ENCODE measurements at places on chromosomes 6 and 20.

GRCh38 chr6:148704400-148705246, 42.2 kb upstream of the UST start:
- no peak for DNase-seq

DNA sequence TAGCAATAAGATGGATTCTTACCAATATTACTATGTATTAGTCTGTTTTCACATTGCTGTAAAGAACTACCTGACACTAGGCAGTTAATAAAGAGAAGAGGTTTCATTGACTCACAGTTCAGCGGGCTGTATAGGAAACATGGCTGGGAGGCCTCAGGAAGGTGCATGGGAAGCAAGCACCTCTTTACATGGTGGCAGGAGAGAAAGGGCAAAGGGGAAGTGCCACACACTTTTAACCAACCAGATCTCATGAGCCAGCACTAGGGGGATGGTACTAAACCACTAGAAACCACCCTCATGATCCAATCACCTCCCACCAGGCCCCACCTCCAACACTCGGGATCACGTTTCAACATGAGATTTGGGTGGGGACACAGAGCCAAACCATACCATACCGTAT, 40.7 kb upstream of the CCDC167 start:
- no peak for DNase-seq

GRCh38 chr6:29653452-29654038, 3.3 kb upstream of the MOG start:
- peak; percentile 83 for DNase-seq

- peak; percentile 29 for DNase-seq
These were observed 3.3 kb upstream of the RAET1G start for GRCh38 chr6:149925974-149926777.

GRCh38 chr6:5303682-5304081, 42.4 kb downstream of the FARS2 start:
- DNase-seq: no peak

DNA sequence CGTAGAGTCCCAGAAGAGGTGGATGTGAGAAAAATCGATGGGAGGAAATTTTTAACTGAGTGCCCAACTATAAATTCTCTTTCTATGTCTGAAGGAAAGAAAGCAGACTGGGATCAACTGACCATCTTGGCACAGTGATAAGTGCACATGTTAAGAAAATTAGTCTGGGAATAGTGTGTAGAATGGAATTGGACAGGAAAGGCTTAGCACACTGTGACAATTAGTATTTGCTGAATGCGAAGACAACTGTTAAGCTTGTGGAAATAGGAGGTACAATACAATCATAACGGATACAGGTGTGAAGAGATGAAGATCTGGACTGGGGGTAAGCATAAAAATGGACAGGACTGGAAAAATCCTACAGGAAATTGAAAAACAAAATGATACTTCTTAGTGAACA, 114.3 kb downstream of the FAM50B start:
- no peak for DNase-seq

- DNase-seq: no peak
These were observed 1.2 kb downstream of the IFNGR1 start for GRCh38 chr6:137217801-137218472.

GRCh38 chr20:36399147-36399968, 93.2 kb downstream of the DLGAP4 start:
- peak; percentile 21 for DNase-seq

- DNase-seq: peak; percentile 32
These were observed at the start of gene SAMD5 for GRCh38 chr6:147508042-147508865. TSS of gene SAMD5 (plus strand) at chr6:147508690. CDS start at chr6:147508929, 239 bp downstream.

DNA sequence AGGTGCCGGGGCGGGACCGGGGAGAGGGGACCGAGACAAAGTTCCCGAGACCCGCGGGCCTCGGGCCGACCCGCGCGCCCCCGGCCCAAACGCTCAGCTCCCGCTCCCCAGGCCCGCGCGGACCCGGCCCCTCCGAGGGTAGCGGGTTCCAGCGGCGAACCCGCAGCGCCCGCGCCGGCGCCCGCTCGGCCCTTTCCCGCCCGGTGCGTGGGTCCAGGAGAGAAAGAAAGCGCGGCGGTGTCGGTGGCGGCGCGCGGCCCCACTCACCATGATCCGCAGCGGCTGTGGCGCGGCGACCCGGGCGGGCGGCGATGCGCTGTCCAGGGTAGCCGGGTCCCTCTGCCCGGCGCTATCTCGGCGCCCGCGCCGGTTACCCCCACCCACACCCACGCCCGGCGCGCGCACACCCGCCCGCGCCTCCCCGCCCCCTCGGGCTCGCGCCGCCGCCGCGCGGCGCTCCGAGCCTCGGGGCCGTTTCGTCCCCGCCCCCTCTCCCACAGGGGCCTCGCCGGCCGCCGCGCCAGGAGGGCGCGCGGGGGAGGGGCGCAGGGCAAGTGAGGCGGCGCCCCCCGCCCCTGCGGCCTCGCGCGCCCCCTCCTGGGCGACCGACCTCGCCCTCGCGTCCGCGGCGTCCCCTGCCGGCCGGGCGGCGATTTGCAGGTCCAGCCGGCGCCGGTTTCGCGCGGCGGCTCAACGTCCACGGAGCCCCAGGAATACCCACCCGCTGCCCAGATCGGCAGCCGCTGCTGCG, at the start of gene ELOVL2:
Gene ELOVL2 (minus strand): TSS at position 345 of the 751 bp plus-strand sequence. CDS start 75 bp downstream, at position 270.
- DNase-seq: no peak

DNA sequence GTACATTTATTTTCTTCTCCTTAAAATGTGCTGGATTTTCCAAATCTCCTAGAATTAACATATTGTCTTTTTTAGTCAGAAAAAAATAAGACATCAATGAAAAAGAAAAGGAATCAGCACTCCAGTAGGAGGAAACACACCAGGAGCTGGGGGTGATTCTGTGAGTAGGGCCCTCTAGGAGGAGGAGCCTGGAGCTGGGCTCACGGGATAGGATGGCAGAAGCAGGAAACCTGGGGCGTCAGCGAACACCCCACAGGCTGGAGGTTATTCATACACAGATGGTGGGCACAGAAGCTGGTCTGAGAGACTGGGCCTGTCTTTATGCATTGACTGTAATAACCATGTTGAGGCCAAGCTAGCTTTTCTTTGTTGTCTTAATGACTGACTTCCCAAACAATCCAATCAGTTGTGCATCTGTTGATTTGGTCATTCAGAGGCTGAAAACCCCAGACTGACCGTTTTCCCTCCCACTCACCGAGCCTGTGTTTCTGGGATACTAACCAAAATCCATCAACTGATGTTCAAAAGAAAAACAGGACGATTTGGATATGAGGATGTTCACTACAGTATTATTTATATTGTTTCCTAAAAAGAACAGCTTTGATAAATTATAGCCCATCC, 53.1 kb downstream of the CPNE5 start:
- no peak for DNase-seq

GRCh38 chr20:4592316-4593148, 129.2 kb upstream of the PRND start:
- DNase-seq: peak; percentile 22

DNA sequence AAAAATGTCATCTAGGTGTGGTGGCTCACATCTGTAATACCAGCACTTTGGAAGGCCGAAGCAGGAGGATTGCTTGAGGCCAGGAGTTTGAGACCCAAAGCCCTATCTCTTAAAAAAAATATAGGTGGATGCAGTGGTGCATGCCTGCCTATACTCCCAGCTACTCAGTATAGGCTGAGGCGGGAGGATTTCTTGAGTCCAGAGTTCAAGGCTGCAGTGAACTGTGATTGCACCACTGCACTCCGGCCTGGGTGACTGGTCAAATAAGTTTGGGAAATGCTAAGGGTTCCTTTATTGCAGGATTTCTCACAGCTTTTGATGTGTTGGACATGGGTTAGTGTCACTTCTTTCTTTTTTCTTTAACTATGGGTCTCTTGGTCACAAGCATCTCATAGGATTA, 261.3 kb downstream of the PLCB1 start:
- no peak for DNase-seq

DNA sequence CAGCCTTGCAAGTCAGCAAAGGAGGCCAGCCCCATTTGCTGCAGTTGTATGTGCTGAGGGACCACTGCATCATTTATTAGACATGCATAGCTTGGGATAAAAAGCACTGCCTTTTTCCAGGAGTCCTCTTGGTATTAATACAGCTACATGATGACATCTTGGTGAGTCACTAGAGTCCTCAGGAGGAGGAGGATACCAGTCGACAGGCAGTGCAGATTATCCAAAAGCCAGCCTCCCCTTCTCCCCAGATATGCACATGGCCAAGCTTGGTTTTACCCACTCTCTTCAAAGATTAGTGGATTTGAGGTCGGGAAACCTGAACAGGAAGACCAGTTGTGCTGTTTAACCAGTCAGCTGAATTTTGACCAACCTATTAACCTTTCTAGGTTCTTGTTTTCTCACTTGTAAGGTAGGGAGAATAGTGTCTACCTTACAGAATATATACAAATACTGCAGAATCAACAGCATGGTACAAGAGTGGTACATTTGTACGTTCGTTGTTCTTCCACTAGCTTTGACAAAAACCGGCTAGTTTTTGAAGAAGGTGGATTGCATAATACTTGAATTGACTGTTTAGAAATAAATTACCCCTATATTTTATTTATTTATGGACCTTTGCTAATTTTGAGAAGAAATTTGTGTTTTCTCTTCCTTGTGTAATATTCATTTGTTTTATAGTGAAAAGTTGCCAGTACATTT, 31.9 kb downstream of the VAPB start:
- DNase-seq: no peak

DNA sequence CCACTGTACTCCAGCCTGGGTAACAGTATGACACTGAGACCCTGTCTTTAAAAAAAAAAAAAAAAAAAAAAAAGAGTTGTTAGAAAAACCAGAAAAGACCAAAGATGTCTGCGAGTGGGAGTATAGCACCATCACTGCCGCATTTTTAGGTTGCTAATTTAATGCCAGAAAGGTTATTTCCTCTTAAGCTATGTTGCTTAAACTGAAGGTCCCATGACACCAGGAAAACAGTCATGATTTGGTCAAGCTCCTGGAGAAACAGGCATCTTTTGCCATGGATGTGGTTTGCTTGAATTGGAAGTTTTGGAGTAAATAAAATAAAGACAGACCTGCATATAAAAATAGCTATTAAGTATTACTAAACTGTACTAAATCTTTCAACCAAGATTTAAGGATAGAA, 68.3 kb upstream of the TNFRSF21 start:
- no peak for DNase-seq

GRCh38 chr6:166955865-166956443, 396 bp downstream of the RNASET2 start:
- peak; percentile 10 for DNase-seq

DNA sequence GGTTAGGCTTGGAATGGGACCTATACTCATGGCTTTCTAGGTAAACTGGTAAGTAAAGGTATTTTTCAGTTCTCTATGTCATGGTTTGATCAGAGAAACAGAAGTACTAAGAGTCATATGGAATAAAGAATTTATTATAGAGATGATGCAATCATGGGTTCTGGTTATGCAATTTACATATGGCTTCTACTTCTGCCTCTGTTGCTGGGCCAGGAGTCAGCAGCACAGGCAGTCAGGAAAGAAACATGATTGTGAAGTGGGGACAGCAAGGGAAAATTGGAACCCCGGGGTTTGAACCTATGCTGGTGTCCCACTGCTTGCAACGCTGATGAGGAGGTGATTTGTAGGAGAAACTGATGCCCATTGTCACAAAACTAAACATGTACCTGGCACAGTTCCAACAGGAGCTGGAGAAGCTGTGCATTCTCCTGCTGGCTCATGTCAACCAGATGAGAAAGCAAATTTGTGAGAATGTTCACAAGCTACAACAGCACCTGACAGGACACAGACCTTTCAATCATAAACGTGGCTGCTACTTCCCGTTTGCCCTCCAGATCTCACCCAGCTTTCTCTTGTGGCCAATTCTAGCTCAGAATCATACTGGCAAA, 887.1 kb downstream of the TFAP2A start:
- no peak for DNase-seq

DNA sequence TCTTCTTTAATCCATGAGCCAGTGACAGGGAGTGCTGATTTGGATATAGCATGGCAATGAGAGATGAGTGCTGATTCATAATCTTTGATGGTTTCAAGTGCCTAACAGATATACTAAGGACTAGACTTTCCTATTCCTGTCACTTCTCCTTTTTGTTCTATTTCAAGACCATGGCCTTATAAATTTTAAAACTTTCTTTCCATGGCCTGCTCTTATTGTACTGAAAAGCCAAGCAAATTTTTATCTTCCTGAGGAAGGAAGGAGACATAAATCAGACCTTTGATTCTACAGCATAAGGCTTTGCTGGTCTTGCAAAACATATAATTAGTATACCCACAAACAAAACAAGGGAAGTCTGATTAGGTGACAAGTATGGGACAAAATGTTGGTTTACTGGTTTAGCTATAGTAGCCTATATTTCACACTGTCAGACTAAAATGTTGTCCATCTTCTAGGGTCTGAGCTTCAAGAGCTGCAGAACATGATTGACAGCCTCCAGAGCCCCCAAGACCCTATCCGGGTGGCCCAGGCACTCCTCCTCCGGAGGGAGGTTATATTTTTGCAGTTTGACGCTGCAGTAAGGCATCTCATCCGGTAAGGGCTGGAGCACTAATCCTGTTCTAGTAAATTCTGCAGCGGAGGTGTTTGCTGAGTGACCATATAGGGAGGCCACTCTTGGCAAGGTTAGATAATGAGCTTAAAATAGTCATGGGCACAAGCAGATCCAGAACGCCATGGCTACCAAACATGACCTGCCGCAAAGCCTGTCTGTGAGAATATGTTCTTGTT, 82.3 kb downstream of the CD164 start:
- no peak for DNase-seq

DNA sequence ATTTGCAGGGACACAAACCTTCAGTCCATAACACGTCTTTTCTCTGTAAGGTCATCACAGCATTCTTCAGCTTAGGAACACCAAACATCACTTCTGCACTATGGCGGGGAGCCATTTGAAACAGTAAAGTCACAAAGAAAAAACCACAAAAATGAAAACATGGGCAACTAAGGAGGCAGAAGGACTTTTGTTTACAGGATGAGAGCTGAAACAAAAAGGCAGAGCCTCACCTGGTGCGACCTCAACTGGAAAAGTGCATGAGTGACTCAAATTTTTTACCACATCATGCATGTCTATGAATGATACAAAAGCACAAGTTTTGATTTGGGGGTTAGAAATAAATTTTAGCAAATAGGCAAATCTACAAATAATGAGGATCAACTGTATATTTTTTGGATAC, 68.2 kb upstream of the TNFAIP3 start:
- DNase-seq: no peak

DNA sequence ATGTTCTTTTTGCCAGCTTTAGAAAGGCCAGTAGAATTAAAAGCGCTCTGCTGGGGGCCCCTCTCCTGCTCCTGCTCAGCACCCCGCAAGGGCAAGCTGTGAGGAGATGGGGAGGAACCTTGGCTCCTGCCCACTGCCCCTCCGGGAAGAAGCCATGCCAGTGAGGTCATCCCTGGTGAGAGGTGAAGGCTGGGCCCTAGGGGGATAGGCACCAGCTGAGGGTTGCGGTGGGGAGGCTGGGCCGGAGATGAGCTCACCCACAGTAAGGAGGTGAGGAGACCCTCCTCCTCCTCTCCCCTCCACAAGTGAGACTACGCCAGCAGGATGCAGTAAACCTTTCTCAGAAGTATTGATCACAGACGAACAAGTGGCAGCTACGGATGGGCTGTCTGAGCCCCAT, 32.1 kb downstream of the LRFN2 start:
- no peak for DNase-seq

DNA sequence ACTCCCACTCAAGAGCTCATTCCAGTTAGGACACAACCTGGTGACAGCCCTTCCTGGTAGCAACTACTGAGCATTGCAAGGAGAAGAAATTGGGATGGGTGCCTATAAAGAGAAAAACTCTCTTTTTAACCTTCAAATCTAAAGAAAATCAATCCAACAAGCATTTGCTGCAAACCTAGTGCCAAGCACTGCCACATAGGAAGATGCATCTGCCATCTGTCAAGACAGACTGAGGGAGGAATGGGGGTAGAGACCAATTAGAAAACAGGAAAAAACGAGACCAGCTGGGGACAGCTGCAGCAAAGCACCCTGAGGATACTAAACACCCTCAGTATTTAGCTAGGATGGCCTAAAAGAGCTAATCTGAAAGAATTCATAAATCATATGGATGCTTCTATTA, 27.9 kb downstream of the HLA-DMB start:
- DNase-seq: no peak

Measured in NCI-H510A treated with DMSO at 0.1 percent for 48 hours (cell line).